ENCODE measurements at places on chromosomes 6 and 20.

- DNase-seq: peak; percentile 14
These were observed 120.5 kb upstream of the CHD6 start for GRCh38 chr20:41738604-41739206.

- no peak for DNase-seq
These were observed 59.5 kb downstream of the UTRN start for GRCh38 chr6:144344646-144345045.

DNA sequence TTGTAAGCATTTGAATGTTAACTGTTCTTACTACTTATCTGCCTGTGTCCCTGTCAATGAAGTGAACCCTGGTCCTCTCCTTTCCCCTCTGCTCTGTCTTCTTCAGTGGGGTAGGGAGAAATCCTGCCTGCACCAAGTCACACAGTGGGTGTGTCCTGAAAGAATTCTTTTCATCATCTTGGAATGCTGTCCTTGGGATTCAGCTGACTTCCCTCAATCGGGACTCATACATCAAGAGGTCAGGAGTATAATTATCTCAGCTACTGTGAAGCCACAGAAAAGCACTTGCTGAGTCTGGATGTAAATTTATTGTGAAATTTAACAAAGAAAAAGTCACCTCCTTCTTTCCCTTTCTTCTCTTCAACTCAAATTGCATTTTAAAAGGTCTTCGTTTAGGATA lies 328.5 kb downstream of the SOX4 start:
- no peak for DNase-seq

DNA sequence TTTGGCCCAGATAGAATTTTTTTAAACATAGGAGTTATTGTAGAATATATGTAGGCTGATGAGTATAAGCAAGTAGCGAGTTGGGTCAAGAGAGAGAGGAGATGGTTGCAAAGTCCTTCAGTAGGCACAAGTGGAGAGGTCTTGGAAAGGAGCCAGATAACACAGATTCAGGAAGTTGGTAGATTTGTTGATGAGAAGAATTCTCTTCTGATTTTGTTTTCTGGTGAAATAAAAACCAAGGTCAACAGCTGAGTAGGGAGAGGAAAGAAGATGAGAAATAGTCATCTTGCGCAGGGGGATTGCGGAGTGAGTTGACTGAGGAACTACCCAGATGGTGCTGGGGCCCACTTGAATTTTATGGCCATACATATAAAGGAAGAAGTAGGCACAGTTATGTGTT lies 17.4 kb upstream of the CD83 start:
- no peak for DNase-seq

- DNase-seq: no peak
These were observed 208.6 kb upstream of the MCHR2 start for GRCh38 chr6:100202417-100203194.

DNA sequence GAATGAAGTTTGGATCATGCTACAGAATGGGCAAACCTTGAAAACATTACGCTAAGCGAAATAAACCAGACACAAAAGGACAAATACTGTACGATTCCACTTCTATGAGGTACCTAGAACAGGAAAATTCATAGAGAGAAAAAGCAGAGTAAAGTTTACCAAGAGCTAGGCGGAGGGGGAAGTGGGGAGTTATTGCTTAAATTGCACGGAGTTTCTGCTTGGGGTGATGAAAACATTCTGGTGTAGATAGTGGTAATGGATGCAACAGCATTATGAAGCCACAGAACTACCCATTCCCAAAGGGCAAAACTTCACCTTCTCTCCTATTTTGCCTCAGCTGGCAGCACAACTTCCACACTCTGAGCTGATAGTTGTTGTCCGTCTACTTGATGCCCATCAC lies 6.4 kb upstream of the PDYN start:
- DNase-seq: no peak
